ENCODE measurements at places on chromosomes 13 and 19.

DNA sequence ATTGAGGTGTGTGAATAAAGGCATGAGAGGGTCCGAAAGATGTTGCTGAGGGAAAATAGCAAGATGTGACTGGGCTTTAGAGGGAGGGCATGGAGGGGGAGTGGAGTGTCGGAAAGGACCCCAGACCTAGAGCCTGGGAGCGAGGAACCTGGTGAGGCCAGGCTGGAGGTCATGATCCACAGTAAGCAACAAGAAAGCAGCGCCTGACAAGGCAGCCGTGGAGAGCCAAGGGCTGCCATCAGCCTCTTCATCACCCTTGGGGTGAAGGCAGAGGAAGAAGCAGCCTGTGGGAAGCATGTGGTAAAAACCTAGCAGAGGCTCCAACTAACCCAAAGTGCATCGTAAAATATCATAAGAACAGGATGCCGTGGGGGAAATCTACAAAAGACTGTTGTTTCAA, 162.8 kb upstream of the SOX1 start:
- no peak for DNase-seq

DNA sequence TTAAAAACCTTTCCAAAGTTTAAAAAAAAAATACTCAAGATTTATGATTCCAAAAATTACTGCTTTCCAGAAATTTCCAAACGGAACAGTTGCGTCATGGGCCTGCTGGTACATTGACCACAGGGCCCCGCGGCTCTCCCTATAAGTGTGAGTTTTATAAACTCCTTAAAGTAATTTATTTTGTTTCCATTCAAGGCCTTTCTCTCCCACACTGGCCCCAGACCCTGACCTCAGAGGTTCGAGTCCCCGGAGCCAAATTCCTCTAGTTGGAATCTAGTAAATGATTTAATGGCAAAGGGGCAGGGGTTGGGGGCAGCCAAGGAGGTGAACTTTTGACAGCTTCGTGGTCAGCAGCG, 97.5 kb downstream of the INSR start:
- DNase-seq, result no peak

DNA sequence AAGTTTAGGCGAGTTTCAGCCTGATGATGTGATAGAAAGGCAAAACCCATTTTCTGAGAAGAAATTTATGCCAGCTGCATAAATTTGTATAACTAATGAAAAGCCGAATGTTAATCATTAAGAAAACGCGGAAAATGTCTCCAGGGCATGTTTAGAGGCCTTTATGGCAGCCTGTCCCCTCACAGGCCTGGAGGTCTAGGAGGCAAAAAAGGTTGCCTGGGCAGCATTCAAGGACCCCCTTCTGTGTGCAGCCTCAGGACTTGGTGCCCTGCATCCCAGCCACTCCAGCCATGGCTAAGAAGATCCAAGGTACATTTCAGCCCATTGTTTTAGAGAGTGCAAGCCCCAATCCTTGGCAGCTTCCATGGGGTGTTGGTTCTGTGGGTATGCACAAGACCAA, 614.2 kb downstream of the SLITRK5 start:
- DNase-seq, result no peak

DNA sequence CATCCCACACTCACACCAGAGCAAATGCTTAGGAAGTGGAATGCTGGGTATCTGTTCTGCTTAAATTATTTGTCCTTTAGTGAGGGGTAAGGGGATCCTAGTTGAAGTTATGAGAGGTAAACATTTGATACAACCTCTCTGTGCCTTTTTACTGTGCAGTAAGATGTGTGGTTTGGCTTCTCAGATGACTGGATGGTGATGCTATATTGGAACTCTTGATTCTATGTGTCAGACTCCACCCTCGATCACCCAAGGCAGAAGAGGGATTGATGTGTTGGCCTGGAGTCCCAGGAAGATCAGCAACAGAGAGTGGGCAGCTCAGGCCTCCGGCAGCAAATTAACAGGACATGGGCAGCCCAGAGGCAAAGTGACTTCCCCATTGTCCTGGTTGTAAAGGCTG, 66.7 kb downstream of the SIPA1L3 start:
- no peak for DNase-seq

- DNase-seq, result no peak
These were observed 30.6 kb upstream of the LRP3 start for GRCh38 chr19:33163481-33163880.

GRCh38 chr19:46995492-46995891, 24.1 kb upstream of the NPAS1 start:
- no peak for DNase-seq

DNA sequence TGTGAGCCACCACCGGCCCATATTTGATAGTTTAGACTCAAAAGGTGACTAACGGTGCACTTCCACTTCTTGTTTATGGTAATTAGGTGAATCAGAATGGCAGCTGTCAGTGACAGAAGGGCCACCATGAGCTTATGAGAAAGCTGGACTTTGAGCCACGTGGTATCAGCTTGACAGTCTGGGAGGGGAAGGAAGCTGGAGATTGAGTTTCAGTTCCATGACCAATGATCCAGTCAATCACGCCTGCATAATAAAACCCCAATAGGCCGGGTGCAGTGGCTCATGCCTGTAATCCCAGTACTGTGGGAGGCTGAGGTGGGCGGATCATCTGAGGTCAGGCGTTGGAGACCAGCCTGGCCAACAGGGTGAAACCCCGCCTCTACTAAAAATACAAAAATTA, 8.2 kb downstream of the EID2B start:
- DNase-seq, result no peak

- no peak for DNase-seq
These were observed 635.0 kb upstream of the SPRY2 start for GRCh38 chr13:80975903-80976302.

DNA sequence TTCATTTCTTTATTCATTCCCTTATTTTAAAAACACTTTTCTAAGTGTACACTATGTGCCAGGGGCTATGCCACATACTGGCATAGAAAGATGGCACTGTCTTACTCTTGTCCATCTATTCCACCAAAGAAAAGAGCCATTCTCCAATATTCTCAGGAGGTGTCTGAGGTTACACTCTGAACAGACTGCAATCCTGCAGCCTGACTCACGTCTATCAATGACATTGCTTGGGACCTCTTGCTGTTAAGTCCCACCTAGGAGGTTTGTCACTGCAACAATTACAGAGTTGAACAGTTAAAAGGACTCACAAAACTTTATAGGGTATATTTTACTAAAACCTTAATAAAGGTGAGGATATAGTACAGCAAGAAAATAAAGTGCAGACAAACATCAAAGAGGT, 512.9 kb upstream of the HTR2A start:
- no peak for DNase-seq

GRCh38 chr19:5978606-5979552, 939 bp upstream of the RANBP3 start:
- DNase-seq, result no peak

GRCh38 chr13:98013241-98013640, 59.8 kb downstream of the IPO5 start:
- DNase-seq, result no peak

DNA sequence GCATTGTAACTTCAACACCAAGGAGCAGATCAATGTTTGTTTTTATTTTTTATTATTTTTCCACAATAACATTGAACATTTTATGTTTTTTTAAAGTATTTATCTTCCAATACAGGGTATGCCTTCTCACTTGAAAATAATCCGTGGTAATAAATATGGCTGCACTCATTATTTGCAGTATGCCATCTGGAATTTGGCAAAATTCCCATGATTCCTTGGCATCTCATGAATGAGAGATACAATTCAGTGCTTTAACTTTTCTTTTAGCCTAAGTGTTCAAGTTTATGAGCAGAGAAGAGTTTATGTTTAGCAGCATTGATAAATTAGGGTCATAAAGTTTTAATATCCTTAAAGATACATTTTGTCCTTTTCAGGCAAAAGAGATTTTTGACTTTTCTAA, 1109.6 kb upstream of the ATXN8OS start:
- no peak for DNase-seq

- DNase-seq, result no peak
These were observed 96.7 kb upstream of the DIAPH3 start for GRCh38 chr13:60260440-60260839.

DNA sequence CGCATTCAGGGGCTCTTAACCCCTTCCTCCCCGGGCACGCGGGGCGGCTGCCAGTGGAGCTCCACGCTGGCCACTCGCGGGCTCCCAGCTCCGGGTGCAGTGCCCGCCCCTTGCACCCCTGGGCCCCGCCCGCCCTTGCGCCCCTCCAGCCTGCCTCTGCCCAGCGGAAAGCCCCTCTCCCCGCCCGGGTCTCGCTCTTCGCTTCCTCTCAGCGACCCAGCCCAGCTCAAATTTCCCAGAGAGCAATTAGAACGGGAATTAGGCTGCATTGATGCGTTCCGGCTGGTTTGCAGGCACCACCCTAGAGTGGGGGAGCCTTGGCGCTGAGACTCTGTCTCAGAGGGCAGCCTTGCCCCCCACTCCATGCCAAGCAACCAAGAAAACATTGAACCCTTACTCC, 1.8 kb upstream of the GSX1 start:
- DNase-seq, result no peak

DNA sequence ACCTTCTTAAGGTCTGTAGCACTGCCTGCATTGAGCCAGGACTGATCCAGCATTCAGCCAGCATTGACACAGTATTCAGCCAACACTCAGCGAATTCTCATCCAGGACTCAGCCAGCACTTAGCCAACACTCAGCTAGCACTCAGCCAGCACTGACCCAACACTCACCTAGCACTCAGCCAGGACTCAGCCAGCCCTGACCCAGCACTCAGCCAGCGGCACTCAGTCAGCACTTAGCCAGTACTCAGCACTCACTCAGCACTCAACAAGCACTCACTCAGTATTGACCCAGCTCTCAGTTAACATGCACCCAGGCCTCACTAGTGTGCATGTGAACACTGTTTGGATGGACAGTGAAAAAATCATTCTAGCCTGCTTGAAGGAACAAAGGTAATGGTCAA, 55.0 kb downstream of the TSHZ3 start:
- DNase-seq, result no peak

- peak; percentile 35 for DNase-seq
These were observed 232.0 kb downstream of the B3GLCT start for GRCh38 chr13:31431722-31432137.

GRCh38 chr13:73189776-73190175, 131.0 kb downstream of the KLF5 start:
- no peak for DNase-seq
